Glomerular endothelial cell (primary cell): ENCODE measurements at places on chromosomes 1 and 21. TPM values are rescaled to one million over a fixed set of nuclear protein-coding genes. Genes with fewer than 3 reads are reported as not detected.

Gene CLCA1
- total RNA-seq = not detected in 2 replicates

DNA sequence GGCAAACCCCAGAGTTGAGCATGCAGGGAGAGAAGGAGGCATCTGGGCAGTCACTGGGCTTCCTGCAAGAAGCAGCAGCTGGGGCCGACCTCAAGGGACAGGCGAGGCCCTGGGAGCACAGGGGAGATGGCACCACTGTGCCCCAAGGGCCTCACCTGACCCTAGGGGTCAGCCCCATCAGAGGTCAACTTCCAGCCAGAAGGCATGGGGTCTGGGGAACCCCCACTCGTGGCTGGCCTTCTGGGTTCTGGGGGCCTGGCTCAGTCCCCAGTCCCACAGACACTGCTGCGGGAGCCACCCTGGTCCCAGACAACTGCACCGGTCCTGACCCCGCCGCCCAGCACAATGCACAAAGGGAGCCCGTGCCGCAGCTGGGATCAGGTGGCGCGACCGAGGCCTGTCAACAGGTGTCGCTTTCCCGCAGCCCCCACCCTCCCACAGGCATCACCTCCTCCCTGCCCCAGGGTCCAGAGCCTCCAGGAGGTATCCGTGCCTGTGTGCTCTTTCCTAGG is 6.2 kb downstream of the WNT9A start:
- DNase-seq = no peak

- DNase-seq = no peak
Observed at GRCh38 chr1:157176591-157177121, 38.5 kb upstream of the ETV3 start.

DNA sequence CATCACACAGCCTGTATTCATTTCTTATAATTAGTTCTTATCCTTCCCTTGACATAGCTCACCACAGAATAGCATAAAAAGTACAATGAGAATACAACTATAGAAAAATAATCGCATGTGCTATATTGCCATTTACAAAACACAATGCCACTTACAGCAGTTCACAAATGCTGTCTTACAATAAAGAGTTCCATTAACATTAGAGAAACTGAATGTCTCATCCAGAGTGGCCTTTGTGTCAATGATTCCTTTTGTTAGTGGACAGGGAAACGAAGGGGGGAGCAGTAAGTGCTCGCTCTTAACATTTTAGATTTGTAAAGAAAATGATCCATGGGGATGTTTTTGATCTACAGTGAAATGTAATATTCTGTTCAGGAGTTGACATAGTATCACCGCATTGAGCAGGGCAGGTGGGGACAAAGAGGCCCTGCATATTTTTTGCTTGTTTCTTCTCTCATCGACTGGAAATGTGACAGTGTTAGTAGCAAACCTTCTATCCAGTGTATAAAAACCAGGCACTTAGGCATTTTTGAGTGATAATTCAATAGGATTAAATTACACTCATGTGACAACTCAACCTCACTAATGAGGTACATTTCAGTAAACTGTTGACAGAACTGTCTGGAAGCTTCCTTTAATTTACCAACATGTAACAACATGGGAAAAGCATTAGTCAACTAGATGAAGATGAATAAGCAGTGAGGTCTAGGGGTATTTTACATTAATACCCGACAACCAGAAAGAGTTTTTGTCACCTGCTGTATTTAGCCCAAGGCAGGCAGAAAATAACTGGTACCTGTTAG is 35.6 kb upstream of the RRP15 start:
- no peak for DNase-seq

Gene INSRR
- total RNA-seq = not detected in 2 replicates

Gene MGST3
- total RNA-seq = 227 and 290 TPM in 2 replicates

- no peak for DNase-seq
Observed at GRCh38 chr1:47753808-47754207, 243.4 kb downstream of the TRABD2B start.

Gene ATP1A4
- not detected in 2 replicates for total RNA-seq

DNA sequence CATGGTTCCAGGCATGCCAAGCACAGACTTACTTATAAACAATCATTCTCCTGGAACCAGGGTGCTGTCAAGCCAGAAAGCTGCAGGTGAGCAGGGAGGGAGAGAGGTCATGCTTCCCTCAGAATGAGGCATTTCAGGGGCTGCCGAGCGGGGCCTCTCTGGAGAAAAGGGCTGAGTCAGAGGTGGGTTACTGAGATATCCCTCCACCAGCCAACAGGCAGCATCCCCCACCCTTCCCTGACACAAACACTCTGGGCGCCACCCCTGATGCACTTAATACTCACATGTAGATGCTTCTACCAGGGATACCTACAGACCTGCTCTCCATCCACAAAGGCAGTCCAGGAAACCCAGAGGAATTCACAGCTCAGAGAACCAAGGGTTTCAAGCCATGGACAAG is 13.1 kb downstream of the STK40 start:
- DNase-seq = no peak

Gene STRIP1
- 34.8 and 55.7 TPM in 2 replicates for total RNA-seq
